Upper lobe of right lung (tissue), 1 donor: ENCODE measurements at places on chromosomes 1 and 21.
A peak's percentile ranks its signal among the peaks of the same experiment; 100 is the strongest.

DNA sequence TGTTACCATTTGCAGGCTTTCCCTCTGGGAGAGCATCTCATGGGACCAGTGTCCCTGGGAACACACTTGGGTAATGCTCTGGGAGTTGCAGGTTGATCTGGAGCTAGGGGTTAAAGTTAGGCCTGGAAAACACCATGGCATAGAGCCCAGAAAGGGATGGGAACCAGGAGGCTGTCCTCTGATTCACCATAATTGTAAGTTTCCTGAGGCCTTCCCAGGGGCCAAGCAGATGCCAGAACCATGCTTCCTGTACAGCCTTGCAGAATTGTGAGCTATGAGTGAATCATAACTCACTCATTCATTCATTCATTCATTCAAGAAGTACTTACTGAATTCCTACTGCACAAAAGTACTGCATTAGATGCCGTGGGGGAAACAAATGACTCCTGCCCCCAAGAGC is 50.0 kb downstream of the LACTBL1 start:
- no peak for DNase-seq

DNA sequence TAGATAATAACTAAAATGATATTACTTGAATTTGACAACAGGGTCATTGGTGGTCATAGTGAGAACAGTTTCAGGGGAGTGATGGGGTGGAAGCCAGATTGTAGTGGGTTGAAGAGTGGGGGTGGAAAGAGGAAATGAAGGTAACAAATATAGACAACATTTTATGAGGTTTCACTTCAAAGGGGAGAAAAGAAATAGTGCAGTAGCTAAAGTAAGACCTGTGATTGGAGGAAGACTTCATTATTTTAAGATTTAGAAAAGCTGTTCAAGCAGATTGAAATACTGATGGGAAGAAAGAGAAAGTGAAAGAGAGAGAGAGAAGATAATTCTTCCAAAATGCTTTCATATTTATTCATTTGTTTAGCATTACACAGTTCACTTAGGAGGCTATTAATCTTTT is 52.0 kb upstream of the KCNA3 start:
- DNase-seq = no peak

GRCh38 chr1:157288006-157288405 is 149.8 kb upstream of the ETV3 start:
- DNase-seq = no peak

- DNase-seq = no peak
Measured at GRCh38 chr1:99621340-99621901, 24.5 kb upstream of the PALMD start.

DNA sequence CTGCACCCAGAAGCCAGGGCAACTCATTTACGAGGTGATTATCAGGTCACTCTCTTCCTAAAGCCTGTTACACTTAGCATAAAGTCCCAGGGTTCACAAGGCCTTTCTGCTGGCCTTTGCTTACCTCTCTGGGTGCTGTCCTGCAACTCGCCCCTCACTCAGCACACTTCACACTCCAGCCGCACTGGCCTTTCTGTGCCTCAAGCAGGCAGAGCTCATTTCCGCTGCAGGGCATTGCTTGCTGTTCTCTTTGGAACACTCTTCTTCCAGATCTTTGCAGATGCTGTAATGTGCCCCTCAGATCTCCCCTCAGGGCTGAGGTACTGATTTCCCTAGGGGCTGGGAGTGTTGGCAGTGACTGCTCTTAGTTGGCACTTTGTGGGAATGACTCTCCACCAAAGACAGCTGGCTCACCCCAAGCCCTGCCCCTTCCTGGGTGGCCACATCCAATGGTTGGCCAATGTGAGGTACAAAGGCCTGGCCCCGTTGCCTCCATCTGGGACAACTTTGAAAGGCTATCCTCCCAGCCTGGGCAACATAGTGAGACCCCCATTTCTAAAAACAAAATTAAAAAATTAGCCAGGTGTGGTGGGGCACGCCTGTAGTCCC is 50.8 kb upstream of the SSBP3 start:
- DNase-seq = peak; percentile 30

GRCh38 chr1:115496904-115497527 is 144.8 kb upstream of the VANGL1 start:
- no peak for DNase-seq

DNA sequence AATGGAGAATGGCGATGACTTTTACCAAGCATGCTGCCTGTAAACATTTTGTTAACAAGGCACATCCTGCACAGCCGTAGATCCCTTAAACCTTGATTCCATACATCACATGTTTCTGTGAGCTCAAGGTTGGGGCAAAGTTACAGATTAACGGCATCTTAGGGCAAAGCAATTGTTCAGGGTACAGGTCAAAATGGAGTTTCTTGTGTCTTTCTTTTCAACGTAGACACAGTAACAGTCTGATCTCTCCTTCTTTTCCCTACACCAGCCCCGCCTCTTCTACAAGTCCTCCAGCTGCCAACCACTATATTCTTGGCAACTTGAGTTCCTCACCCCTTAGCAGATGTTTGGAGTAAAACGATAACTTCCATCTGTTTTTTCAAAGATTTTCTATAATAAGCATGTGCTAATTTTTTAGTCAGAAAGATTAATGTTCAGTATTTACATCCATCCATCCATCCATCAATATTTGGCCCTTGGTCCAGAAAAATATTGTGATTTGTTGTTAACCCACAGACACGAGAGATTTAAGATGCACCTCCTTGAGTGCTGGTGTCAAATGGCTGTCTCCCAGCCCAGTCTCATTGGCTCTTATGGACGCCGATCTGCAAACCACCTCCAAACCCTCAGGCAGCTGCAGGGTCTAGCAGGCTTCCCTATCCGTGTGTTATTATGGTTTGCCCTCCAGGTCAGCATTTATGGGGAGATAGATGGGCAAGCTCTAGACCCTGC is 3.8 kb downstream of the DNALI1 start:
- DNase-seq = no peak

- no peak for DNase-seq
Measured at GRCh38 chr1:185137896-185138545, 18.7 kb downstream of the TRMT1L start.

GRCh38 chr1:215459136-215459535 is 108.0 kb upstream of the KCTD3 start:
- DNase-seq = no peak

DNA sequence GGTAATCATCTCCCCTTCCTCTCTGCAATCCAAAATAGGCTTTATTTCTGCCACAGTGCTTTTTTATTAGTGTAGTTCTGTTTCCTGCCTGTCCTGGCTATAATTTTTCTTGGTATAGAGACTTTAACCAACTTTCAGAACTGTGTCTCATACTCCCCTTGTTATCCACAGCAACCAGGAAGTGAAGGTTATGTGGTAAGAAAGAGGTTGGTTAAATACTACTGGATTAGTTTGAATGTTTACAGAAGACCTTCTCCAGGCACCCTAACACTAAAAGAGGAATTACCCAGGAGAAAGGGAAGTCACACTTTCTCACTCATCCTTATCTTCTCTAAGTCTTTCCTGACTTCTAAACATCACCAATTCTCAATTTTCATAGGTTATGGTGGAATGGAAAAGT is 17.8 kb upstream of the TNFSF4 start:
- DNase-seq = no peak

GRCh38 chr1:166925810-166926478 is 49.4 kb downstream of the ILDR2 start:
- DNase-seq = no peak

DNA sequence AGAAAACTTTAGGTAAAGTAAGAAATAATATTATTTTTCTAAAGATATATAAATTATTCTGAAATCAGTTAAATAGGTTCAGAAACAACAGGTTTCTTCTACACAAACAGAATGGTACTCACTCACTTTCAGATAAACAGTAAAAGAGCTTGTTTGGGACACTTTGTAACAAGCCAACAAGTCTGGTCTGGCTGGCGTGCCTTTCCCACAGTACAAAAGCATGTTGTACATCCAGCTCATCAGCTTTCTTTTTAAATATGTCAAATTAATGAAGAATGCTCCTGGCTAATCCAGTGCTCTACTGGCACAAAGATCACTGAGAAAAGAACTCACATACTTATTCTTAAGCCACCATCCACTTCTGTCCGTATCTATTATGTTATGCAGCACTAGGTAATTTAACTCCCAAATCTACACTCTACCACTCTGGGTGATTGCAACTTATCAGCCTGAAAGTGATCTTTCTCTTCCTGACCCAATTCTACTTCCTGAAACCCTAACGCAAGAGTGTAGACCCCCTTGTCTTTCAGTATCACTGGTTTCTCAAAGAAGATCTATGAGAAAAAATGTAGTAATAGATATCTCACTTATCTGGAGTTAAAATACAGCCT is 32.6 kb downstream of the TRIT1 start:
- DNase-seq = no peak

DNA sequence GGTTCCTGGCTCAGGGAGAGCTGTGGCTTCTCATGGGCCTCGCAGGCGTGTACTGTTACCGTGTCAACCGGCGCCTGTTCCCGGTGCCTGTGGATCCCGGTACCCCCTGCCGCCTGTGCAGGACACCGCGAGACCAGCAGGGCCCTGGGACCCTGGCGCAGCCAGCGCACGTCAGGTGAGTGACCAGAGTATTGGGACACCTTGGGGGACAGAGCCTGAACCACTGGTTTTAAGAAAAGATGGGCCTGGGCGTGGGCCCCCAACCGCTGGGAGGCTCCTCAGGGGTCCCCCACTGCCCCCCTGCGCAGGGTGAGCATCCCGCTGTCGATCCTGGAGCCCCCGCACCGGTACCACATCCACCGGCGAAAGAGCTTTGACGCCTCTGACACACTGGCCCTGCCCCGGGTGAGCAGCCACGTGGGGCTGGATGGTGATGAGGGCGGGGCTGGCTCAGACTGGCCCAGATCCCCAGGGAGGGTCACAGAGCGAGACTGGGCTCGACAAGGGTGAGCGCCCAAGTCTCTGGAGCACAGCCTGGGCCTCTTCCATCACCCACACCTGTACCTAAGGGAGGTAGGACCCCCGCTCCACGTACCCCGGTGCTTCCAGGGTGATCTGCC is 10.5 kb downstream of the MIIP start:
- no peak for DNase-seq

- no peak for DNase-seq
Measured at GRCh38 chr1:93255222-93256079, 74.9 kb downstream of the CCDC18 start.

DNA sequence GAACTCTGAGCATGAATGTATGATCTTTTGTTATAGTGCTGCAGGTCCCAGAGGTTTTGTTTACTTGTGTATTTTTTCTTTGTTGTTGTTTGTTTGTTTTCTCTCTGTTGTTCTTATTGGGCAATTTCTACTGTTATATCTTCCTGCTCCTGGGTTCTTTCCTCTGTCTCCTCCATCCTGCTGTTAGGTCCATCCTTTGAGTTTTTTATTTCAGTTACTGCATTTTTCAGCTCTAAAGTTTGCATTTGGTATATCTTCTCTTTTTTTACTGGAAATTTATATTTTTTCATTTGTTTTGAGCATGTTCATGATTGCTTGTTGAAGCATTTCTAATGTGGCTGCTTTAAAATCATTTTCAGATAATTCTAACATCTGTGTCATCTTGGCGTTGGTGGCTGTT is 9.9 kb downstream of the TRPM2 start:
- DNase-seq = no peak

DNA sequence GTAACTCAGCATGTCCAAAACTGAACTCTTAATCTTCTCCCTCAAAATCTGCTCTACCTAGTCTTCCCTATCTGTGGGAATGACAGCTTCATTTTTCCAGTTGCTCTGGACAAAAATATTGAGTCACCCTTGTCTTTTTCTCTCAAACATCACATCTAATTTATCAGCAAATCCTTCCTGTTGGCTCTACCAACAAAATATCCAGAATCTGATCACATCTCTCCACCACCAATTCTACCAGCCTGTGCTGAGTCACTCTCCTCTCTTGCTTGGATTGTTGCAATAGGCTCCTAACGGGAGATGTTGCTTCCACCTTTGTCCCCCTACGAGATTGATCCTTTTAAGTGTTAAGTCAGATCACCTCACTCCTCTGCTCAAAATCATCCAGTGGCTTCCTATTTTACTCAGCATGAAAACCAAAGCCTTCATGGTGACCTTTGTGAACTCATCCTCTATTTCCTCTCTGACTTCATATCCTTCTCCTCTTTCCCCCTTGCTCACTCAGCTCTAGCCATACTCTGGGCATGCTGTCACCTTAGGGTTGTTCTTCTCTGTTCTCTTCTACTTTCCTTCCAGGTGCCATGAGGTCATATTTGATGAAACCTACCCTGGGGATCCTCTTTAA is 21.5 kb upstream of the SMYD2 start:
- no peak for DNase-seq

GRCh38 chr1:157993147-157993917 is at the start of gene KIRREL1:
Gene KIRREL1, plus strand, starts transcription at chr1:157993645. Its CDS starts 32 bp downstream, at chr1:157993677.
- peak; percentile 81 for DNase-seq

GRCh38 chr1:67652800-67653199 is 32.2 kb upstream of the GADD45A start:
- DNase-seq = no peak

- no peak for DNase-seq
Measured at GRCh38 chr21:20698585-20698984, 299.6 kb upstream of the NCAM2 start.

- DNase-seq = no peak
Measured at GRCh38 chr1:29585656-29586055, 349.3 kb downstream of the PTPRU start.

DNA sequence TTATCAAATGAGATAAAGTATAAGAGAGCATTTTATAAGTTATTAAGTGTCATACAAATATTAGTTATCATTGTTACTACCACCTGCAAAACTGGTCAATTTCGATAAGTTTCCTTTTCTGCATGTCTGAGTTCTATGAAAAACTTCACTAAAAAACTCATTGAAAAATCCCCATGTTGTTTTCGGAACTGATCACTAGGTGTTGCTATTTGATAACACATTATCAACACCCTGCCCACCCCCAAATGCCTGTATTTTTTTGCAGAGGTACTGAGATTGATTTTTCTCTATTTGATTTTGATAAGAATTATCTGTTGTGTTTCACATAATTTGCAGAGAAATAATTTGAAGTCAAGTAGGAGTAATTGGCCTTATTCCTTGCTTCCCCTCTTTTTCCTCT is 22.1 kb upstream of the DISP1 start:
- no peak for DNase-seq

- DNase-seq = no peak
Measured at GRCh38 chr1:160837558-160838205, 25.0 kb downstream of the CD244 start.

DNA sequence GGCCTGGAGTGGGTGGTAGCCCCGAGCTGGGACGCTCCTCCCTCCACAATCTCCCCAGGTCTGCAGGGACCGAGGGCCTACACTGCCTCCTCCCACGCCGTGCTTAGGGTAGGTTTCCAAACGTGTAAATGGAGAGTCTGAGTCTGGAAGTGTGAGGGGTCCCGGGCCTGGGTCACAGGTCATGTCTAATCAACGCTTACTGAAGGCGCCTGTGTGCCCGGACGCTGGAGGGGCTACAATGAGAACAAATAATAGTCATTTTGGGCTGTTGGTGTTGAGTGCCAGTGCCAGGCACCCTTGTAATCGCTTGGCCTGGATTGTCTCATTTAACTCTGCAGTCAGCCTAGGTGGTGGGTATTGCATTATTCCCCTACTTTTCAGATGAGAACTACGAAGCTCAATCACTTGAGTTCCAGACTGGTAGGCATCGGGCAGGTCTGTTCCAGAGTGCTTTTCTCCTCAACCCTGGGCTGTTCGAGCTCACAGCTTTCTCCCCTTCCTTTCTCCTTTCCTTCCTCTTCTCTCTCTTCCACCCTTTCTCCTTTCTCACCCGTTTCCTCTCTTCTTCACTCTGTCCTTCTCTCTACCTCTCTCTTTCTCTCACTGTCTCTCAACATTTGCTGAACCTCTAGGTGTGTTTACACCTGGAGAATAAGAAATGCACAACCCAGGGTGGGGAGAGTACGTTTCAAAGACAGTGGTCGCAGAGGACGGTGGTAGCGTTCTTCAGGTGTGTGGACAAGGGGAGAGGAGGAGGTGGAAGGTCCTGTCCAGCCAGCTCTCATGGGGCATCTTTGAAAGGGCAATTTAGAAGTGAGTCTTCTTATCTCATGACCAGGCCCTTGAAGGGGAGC is 883 bp downstream of the SLC66A1 start:
- DNase-seq = no peak
